ENCODE measurements at places on chromosomes 16 and 17.

DNA sequence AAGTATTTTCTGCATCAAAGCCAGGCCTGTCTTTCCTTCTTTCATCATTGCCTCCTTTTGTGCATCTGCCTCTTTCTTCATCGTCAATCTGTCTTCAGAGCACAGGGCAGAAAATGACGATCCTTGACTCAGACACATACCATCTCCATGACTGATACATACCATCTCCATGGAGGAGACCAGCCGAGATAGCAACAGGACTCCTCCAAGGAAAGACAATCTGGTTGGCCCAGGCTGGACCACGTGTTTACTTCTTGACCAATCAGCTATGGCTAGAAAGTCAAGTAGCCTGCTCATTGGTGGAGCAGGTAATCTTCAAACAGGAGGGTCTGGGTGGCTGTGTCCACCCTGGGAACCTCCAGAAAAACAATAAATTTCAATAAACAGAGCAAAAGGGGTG lies 164.6 kb downstream of the CPPED1 start:
- DNase-seq: no peak

- no peak for DNase-seq
Observed at GRCh38 chr17:46097497-46097896, 95.7 kb downstream of the KANSL1 start.

DNA sequence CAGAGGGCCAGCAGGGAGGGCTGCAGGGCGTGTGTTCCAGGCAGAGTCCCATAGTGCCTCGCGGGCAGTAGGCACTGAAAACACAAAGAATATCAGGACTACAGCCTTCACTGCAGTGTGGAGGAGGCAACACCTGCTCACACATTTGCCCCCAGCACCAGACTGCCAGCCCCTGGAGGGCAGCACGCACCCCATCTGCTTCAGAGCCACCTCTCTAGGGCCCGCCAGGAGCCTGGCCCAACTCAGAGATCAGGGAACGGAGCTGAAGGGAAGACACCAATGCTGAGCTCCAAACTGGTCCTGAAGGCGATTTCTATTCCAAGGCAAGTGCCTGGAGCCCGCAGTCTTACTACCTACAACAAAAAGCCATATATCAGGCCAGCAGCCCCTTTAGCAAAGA lies 130.3 kb downstream of the ZNF423 start:
- no peak for DNase-seq

DNA sequence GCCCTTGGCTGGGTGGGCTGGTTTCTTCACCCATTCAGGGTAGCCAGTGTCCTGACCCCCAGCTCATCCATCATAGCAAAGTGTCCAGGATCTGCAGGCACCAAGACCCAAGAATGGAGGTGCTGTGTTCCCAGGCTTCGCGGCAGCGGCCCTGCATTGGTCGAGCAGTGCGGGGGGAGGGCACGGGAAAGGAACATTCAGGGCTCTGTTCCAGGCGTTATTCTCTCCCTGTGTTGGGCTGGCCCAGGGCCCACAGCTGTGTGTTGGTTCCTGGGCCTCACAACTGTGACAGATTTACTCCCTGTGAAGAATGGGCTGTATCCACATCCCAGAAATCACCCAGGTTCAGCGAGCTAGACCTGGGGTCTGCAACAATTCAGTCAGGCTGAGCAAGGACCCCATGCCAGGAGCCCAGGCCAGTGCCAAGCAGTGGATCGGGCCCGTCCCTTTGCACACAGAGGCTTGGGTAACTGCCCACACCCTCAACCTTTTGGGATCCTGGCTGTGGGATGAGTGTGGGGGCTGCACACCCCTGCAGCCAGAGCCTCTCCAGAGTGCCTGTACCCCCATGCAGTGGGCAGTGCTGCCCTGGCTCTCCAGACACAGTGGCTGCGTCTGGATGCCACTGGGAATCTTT lies 10.0 kb downstream of the GPT2 start:
- DNase-seq: peak; percentile 68

- DNase-seq: no peak
Observed at GRCh38 chr17:19023209-19023999, 18.8 kb upstream of the FAM83G start.

DNA sequence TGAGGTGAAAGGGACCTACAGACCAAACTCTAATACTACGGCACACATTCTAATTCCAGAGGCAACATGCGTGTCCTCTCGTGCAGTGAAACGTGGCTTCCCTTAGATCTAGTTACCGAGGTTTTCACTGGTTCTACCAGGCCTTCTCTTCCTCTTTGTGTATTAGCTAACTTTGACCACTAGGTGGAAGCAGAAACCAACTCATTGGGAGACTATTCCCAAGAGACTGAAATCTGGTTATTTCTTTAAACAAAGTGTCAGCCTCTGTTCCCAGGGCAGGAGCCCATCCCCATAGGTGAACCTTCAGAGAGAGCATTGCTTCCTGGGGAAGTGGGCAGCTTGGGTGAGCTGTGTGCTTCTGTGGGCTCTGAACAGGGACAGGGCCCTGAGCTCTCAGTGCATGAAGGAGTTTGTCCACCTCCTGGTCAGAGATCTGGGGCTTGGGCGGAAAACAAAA lies 19.7 kb upstream of the RCVRN start:
- peak; percentile 61 for DNase-seq

DNA sequence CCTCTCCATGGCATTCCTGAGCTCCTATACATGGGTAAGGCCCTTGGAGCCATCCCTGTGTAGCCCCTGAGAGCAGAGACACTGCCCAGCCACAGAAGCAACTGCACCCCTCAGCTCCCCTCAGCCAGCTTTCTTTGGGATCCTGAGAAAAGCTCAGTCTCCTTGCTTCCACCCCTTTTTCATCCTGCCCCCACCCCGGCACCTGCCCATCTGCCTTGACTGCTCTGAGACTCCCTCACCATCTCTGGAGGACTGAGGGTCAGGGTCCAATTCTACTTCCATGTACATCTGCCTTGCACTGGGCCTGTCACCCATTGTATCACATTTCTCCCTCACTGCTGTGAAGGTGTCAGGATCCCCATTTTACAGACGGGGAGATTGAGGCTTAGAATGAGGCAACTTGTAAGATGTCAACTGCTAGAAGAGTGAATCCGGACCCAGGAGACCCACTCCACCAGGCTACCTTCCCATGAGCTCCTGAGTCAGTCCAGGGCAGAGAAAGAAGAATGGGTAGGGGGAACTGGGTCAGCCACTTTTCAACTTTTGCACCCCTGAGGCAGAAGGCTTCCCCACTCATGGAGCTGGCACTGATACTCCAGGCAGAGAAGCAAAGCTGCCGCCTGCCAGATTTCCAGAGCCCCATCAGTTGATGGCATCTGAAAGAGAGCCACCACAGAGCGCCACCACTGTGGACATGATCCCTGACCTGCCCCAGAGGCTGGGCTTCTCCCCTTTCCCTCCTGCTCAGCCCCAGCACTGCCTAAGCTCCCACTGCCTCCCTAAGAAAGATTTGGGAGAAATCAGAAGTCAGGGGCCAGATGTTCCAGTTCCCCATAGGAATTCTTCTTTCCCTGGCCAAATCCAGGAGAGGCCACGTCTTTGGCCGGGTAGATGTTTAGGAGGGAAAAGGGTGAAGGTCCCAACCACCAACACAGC lies 135.4 kb downstream of the TMEM132E start:
- DNase-seq: no peak

- peak; percentile 69 for DNase-seq
Observed at GRCh38 chr17:31524926-31525800, 133.7 kb downstream of the RAB11FIP4 start.

DNA sequence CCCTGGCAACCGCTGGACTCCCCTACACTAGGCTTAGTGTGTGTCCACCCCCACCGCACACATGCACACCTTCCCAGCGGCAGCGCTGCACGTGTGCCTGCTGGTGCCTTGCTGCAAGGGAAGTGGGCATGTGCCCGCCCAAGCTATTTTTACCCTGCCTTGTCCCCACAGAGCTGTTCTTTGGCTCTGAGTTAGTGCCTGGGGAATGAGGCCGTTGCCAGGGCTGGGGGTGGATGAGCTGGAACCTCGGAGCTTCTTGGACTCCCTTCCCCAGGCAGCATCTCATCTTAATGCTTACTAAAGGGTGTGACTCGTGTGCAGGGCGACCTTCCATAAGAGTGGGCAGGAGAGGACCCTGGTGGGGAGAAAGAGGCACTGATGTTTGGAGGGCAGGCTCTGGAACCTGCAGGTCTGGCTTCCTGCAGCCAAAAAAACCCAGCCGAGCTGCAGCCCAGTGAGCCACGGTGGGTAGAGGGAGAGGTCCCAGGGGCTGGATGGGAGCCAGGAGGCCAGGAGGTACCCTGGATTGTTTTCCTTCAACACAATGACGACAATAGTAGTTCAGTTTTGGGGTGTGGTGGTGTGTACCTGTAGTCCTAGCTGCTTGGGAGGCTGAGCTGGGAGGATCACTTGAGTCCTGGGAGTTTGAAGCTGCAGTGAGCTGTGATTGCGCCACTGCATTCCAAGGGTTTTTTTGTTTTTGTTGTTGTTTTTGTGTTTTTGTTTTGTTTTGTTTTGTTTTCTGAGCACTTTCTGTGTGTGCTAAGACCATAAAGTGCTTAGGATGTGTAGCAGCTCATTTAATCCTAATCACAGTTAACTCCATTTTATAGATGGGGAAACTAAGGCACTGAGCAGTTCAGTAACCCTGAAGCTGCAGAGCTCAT lies 119.1 kb downstream of the RAB11FIP4 start:
- no peak for DNase-seq
